ENCODE measurements at places on chromosomes 3 and 15.

- peak; percentile 82 for DNase-seq
These were observed 417.7 kb upstream of the TBL1XR1 start for GRCh38 chr3:177615015-177615414.

GRCh38 chr15:94840794-94841783 is 609.7 kb downstream of the MCTP2 start:
- no peak for DNase-seq

GRCh38 chr3:119295816-119296726 is 1.9 kb downstream of the ARHGAP31 start:
- no peak for DNase-seq

DNA sequence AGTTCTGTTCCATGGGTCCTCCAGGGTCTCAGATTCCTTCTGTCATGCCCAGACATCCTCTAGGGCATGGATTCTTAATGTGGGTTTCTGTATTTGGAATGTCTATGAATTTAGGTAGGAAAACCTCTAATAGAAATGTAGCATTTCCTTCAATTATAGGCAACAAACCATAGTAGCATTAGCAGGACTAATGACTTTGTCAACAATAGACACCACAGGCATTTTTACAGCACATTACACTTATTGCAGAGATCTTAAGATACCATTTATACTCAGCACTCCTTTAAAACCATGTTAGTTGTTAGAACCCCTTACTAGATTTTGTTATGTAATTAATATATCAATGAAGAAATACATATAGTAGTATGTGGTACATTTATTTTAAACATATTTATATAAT is 77.8 kb upstream of the TBC1D5 start:
- DNase-seq = no peak

DNA sequence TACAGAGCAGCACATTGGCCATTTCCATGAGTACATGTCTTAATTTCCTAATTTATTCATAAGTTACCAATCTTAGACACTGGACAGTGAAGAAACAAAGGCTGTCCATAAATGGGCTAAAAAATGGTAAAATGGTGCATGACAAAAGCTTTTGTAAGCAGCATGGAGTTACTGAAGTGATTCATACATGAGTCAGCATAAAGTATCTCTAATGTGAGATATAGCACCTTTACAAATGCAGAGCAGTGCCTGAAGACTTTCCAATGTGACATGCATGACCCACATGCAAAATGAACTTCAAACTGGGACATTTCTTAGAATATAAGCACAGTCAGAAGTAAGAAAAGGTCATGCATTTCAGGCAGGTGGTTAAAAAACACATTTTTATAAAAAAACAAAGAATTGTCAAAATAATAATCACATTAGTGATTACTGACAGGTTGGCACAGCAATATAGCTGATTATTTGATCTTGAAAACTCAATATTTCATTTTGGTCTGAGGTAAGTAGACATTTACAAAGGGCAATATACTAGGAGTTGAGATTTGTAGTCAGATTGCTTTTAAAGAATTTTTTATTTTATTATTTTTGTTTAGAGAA is 299.3 kb downstream of the PLCL2 start:
- no peak for DNase-seq

GRCh38 chr15:69725957-69726356 is 273.3 kb downstream of the RPLP1 start:
- no peak for DNase-seq

- peak; percentile 90 for DNase-seq
These were observed 72.4 kb downstream of the RBPMS2 start for GRCh38 chr15:64702816-64703631.

DNA sequence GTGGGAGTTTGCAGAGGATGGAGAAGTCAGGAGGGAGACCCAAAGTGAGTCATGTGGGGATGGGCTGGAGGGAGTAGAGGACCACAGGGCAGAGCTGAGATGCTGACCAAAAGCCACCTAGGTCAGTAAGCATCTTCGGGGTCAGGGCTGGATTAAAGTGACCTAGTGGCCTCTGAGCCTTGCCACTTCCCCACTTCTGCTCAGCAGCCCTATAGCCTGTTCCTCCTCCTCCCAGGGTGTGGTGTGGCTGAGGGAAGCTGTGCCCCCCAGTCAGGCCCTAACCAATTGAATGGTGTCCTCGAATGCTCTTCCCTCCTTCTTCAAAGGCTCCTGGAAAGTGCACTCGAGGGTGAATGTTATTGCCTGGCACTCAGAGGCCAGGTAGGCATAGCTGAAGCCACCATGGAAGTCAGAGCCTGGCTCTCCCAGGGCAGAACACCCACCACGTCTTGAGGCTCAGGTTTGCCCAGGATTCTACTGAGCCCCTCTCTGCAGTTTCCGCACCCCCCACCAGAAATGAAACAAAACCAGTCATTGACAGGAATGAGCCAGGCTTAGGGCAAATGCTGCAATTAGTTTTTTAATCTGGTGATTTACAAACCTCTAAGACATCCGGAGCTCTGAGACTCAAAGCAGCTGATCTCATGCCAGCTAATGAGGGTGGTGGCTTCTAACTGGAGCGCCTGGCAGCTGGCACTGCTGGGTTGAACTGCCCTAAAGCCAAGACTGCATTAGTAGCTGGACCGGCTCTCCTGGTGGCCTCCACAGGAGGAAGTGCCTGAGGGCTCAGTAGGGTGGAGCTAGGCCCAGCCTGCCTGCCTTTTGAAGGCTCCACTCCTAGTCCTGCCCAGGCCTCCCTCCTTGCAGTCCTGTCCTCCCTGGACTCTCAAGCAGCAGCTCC is 26.0 kb upstream of the VIPR1 start:
- DNase-seq = no peak

DNA sequence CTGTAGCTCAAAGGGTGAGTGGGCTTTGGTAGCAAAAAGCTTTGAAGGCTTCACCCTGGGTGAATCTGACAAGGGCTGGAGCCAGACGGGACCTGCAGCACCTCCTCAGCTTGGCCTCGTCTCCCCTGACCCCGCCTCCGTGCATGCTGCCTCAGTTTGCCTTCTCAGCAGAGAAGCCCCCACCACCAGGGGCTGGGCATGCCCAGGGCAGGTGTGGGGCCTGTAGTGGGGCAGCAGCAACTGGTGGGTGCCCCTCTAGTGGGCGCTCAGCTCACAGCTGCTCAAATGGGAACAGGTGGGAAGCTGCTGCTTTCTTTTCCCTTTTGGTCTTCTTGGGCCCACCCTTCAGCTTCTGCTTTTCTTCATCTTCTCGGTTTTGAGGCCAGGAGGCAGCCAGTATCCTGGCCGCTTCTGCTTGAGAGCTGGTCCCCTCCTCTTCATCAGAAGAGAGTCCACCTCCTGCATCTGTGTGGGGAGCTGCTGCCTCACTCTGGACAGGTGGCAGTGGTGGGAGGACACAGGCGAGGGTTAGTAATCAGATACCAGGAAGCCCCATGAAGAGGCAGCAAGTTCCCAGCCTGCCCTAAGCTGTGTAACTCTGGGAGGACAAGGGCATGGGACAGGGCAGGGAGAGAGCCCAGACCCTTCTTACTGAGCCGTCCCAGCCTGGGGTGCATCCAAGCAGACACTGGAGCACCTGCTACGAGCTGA is 21.0 kb downstream of the TMEM43 start:
- DNase-seq = no peak

- no peak for DNase-seq
These were observed 17.1 kb upstream of the PLXND1 start for GRCh38 chr3:129623447-129624118.

- DNase-seq = peak; percentile 26
These were observed 42.5 kb downstream of the MCF2L2 start for GRCh38 chr3:183385698-183386613.

GRCh38 chr3:194344012-194344411 is 7.1 kb downstream of the CPN2 start:
- DNase-seq = peak; percentile 3

GRCh38 chr15:57827021-57827420 is 120.5 kb downstream of the POLR2M start:
- no peak for DNase-seq

DNA sequence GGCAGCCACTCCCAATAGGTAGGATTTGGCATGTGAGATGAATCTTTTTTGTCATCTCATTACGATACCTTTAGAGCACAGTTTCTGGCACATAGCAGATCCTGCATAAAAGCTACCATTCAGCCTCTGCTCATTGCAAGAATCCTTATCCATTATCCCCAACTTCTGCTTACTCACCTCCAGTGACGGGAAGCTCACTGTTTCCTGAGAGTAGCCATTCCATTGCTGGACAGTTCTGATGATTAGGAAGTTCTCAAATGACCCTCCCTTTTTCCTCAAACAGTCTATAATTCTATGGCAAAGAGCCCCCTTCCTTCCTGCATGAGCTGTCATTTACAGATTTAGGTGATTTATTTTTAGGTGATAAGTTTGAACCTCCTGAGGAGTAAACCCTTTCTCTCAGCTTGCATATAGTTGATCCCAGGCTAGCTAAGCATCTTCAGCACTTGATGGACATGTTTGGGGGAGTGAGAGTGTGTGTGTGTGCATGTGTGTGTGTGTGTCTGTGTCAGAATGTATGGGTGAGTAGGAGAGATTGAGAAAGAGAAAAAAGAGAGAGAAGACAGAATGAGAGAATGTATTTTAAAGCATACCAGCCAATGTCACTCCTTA is 109.7 kb downstream of the LSM3 start:
- DNase-seq = no peak

GRCh38 chr3:49471856-49472495 is 1.9 kb downstream of the DAG1 start:
- DNase-seq = no peak

- no peak for DNase-seq
These were observed 28.6 kb upstream of the KBTBD12 start for GRCh38 chr3:127886231-127886955.
